ENCODE measurements at places on chromosomes 12 and 14. TPM values are rescaled to one million over a fixed set of nuclear protein-coding genes. Genes with fewer than 3 reads are reported as not detected.

Gene LRRIQ1
- total RNA-seq: 0.41 TPM

Gene COL2A1
- total RNA-seq: not detected

Gene TPH2
- total RNA-seq: not detected

Gene PTPRR
- 0.19 TPM for total RNA-seq

Gene SNRPF
- total RNA-seq: 180 TPM

Gene TOMM20L
- total RNA-seq: not detected

Gene OAS3
- 33.3 TPM for total RNA-seq

Gene ARID2
- total RNA-seq: 8.8 TPM

Gene WNT5B
- total RNA-seq: 1.6 TPM

Gene HOXC6
- total RNA-seq: 5.4 TPM

Gene ADAM21
- total RNA-seq: 0.07 TPM

Gene C14orf180
- not detected for total RNA-seq

Gene SLC6A15
- 1.9 TPM for total RNA-seq

Gene DEPDC4
- total RNA-seq: 1.4 TPM

Gene EFS
- not detected for total RNA-seq

Gene PSMD9
- total RNA-seq: 120 TPM

Gene CCDC59
- 62.8 TPM for total RNA-seq

Gene FAM90A1
- not detected for total RNA-seq

Gene ZNF385A
- 17.2 TPM for total RNA-seq

Gene LARP4
- total RNA-seq: 42.0 TPM

Gene CNTN1
- 56.7 TPM for total RNA-seq

Gene ST8SIA1
- total RNA-seq: not detected

Gene OR2AP1
- not detected for total RNA-seq

Gene LPAR5
- 0.47 TPM for total RNA-seq
